Activated naive CD4-positive, alpha-beta T cell treated with anti-CD3 and anti-CD28 coated beads, Interleukin-2, amount 10 ng/mL, durations not matched to agents 7 days and 5 days (primary cell): ENCODE measurements at places on chromosomes 6 and 20.

DNA sequence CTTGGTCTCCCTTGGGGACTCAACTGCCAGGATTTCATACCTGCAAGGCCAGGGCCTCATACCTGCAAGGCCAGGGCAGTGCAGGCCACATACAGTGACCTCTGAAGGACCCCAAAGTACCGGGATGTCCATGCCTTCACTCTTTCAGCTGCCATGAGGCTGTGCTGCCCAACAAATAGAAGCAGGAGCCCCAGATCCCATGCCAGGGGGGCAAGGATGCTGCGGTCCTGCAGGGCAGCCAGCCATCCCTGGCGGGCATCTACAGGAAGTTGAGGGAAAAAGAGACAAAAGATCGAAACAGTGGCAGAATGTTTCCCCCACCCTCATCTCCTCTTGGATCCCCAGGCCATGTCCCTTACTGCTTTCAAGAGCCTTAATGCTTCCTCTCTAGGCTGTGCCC is 799 bp downstream of the NRM start:
- H3K27ac ChIP-seq: peak overlapping the region; percentile 85
- DNase-seq: no peak
- no peaks in the 10 kb centered on the region for H3K27me3 ChIP-seq
- H3K36me3 ChIP-seq: peaks cover 26% of the 10 kb centered on the region

DNA sequence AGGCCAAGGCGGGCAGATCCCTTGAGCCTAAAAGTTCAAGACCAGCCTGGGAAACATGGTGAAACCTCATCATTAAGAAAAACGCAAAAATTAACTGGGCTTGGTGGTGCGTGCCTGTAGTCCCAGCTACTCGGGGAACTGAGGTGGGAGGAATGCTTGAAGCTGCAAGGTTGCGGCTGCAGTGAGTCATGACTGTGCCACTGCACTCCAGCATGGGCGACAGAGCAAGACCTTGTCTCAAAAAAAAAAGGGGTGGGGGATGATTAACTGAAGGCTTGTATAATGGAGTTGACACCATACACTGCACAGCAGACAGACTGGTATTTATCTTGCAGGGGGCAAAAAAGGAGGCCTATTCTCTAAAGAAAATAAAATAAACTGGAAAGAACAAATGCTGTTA is 27.7 kb downstream of the SRPK1 start:
- peaks cover 3% of the 10 kb centered on the region for H3K4me1 ChIP-seq
- H3K27me3 ChIP-seq: no peaks in the 10 kb centered on the region
- H3K36me3 ChIP-seq: peaks cover 22% of the 10 kb centered on the region
- H3K4me3 ChIP-seq: no peak overlapping the region
- no peak overlapping the region for H3K27ac ChIP-seq

DNA sequence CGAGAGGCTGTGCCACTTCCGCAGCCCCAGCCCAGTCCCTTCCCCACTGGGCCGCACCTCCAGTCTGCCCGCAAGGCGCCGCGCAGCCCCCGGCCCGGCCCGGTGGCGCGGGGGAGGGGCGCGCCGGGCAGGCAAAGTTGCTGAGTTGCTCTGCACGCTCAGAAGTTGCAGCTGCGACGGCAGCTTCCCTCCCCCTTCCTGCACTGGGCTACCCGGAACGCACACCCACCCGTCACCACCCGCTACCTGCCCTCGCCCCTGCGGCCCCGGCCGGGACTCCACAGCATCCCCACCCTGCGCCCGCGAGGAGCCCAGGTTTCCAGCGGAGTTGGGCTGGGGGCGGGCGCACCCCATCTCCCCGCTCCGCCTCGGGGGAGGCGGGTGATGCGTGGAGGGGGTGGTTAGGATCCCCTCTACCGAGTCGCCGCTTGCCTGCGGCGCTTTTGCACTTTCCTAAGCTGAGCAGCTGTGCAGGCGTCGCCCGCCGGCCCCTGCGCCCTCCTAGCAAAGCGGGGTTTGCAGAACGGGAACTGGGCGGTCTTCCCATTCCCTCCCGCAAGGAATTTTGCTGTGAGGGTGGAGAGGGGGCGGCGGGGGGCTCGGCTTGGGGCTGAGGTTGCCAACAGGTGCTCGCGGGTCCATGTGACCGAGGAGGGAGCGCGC is 55.9 kb upstream of the RREB1 start:
- peaks cover 77% of the 10 kb centered on the region for H3K27me3 ChIP-seq
- H3K27ac ChIP-seq: no peak overlapping the region
- peaks cover 5% of the 10 kb centered on the region for H3K4me1 ChIP-seq
- H3K36me3 ChIP-seq: no peaks in the 10 kb centered on the region
- peak overlapping the region; percentile 53 for H3K4me3 ChIP-seq

- DNase-seq: no peak
- H3K27ac ChIP-seq: no peak overlapping the region
Measured at GRCh38 chr6:131910219-131910589, 41.0 kb downstream of the CCN2 start.

DNA sequence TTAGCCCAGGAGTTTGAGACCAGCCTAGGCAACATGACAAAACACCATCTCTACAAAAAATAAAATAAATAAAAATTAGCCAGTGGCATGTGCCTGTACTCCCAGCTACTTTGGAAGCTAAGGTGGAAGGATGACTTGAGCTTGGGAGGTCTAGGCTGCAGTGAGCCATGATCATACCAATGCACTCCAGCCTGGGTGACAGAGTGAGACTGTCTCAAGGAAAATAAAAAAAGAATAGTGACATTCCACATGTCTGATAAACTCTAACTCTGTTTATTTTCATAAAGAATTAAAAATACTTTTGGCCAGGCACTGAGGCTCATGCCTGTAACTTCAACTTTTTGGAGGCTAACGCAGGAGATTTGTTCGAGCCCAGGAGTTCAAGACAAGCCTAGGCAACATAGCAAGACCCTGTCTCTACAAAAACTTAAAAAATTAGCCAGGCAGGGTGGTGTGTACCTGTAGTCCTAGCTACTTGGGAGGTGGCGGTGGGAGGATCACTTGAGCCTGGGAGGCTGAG is 115.1 kb downstream of the GJA1 start:
- no peaks in the 10 kb centered on the region for H3K4me1 ChIP-seq
- no peak for DNase-seq
- H3K4me3 ChIP-seq: no peak overlapping the region
- H3K27ac ChIP-seq: no peak overlapping the region
- H3K27me3 ChIP-seq: no peaks in the 10 kb centered on the region

- no peak overlapping the region for H3K4me3 ChIP-seq
- H3K27ac ChIP-seq: no peak overlapping the region
- no peaks in the 10 kb centered on the region for H3K27me3 ChIP-seq
- no peaks in the 10 kb centered on the region for H3K36me3 ChIP-seq
- DNase-seq: no peak
Measured at GRCh38 chr6:161198783-161199460, 74.9 kb downstream of the AGPAT4 start.

GRCh38 chr6:63352544-63353285 is 32.9 kb upstream of the LGSN start:
- H3K4me3 ChIP-seq: peak overlapping the region; percentile 5
- DNase-seq: no peak
- H3K4me1 ChIP-seq: peaks cover 13% of the 10 kb centered on the region
- H3K27me3 ChIP-seq: peaks cover 13% of the 10 kb centered on the region

DNA sequence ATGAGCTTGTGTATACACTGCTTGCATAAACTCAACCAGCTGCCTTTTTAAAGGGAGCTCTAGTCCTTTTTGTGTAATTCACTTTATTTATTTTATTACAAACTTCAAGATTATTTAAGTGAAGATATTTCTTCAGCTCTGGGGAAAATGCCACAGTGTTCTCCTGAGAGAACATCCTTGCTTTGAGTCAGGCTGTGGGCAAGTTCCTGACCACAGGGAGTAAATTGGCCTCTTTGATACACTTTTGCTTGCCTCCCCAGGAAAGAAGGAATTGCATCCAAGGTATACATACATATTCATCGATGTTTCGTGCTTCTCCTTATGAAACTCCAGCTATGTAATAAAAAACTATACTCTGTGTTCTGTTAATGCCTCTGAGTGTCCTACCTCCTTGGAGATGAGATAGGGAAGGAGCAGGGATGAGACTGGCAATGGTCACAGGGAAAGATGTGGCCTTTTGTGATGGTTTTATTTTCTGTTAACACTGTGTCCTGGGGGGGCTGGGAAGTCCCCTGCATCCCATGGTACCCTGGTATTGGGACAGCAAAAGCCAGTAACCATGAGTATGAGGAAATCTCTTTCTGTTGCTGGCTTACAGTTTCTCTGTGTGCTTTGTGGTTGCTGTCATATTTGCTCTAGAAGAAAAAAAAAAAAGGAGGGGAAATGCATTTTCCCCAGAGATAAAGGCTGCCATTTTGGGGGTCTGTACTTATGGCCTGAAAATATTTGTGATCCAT is 15.3 kb downstream of the TNFAIP3 start:
- no peaks in the 10 kb centered on the region for H3K27me3 ChIP-seq
- H3K4me1 ChIP-seq: peaks cover 49% of the 10 kb centered on the region
- H3K27ac ChIP-seq: peak overlapping the region; percentile 83
- peaks cover 74% of the 10 kb centered on the region for H3K36me3 ChIP-seq
